ENCODE measurements at places on chromosomes 5 and 9. TPM values are rescaled to one million over a fixed set of nuclear protein-coding genes. Genes with fewer than 3 reads are reported as not detected.

- no peak overlapping the region for H3K4me3 ChIP-seq
- no peak for DNase-seq
- H3K27me3 ChIP-seq = no peaks in the 10 kb centered on the region
- H3K36me3 ChIP-seq = no peaks in the 10 kb centered on the region
- no peaks in the 10 kb centered on the region for H3K4me1 ChIP-seq
- H3K27ac ChIP-seq = no peak overlapping the region
These were observed 742 bp upstream of the LECT2 start for GRCh38 chr5:135955525-135955924.

DNA sequence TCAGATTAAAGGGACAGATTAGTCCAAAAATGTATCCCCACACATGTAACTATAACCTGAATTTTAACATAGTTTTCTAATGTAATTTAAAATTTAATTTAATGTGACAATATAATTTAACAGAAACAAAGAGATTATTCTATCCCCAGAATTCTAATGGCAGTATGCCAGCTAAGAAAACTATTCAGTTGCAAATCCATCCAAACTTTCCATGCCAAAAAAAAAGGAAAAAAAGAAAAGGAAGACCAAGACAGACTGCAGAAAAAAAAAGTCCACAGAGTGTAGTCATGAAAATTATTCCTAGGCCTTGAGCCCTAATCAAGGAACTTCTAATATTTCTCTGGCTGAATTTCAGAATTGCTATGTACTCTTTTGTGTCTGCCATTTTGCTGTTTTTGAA is 217.6 kb downstream of the CDH18 start:
- no peaks in the 10 kb centered on the region for H3K36me3 ChIP-seq
- H3K4me1 ChIP-seq = no peaks in the 10 kb centered on the region
- H3K4me3 ChIP-seq = no peak overlapping the region
- H3K27ac ChIP-seq = no peak overlapping the region
- H3K27me3 ChIP-seq = no peaks in the 10 kb centered on the region

GRCh38 chr5:129377504-129377903 is 82.6 kb upstream of the ADAMTS19 start:
- H3K4me3 ChIP-seq = no peak overlapping the region
- no peak overlapping the region for H3K27ac ChIP-seq
- DNase-seq = no peak

- H3K27ac ChIP-seq = no peak overlapping the region
- DNase-seq = no peak
- no peaks in the 10 kb centered on the region for H3K27me3 ChIP-seq
- no peaks in the 10 kb centered on the region for H3K36me3 ChIP-seq
These were observed 282.0 kb downstream of the DMRT2 start for GRCh38 chr9:1332156-1332555.

- peaks cover 8% of the 10 kb centered on the region for H3K27me3 ChIP-seq
- H3K4me3 ChIP-seq = peak overlapping the region; percentile 34
- no peak overlapping the region for H3K27ac ChIP-seq
- DNase-seq = peak; percentile 74
These were observed 143.1 kb upstream of the RANBP3L start for GRCh38 chr5:36444582-36445418.

DNA sequence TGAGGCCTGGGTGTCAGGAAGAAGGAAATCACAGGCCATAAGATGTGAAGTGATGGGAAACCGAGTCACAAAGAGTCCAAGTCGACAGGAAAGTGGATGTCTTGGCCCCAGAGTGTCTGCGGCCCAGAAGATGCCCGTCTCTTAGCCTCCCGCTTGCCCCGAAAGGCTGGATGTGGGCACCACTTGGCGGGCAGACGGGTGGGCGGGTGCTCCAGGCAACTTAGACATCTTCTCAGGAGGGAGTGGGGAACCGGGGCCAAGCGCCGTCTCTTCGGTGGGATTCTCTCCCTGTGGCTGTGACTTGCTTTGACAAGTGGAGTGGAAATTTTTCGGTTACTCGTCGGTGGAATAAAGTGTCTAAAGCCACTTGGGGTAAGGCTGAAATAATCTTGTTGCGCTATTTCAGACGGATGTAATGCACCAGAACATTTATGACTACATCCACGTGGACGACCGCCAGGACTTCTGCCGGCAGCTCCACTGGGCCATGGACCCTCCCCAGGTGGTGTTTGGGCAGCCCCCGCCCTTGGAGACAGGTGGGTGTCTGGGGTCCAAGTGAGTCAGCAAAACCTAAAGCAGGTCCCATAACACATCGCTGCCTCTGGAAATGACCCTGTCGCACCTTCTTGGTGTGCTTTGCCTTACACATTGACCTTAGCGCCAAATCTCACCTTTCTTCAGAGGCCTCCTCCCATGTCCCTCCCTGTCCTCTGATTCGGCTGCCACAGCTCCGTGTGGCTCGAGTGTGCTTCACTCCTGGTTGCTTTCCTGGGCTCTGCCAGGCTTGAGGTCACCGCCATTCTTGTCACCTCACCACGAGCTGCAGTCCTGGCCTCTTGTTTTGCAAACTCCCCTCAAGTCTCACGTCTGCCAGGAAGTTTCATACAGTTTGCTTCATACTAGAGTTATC is 20.4 kb upstream of the EXOC3 start:
- no peak for DNase-seq
- H3K27ac ChIP-seq = no peak overlapping the region
- H3K4me3 ChIP-seq = no peak overlapping the region
- peaks cover 4% of the 10 kb centered on the region for H3K36me3 ChIP-seq

DNA sequence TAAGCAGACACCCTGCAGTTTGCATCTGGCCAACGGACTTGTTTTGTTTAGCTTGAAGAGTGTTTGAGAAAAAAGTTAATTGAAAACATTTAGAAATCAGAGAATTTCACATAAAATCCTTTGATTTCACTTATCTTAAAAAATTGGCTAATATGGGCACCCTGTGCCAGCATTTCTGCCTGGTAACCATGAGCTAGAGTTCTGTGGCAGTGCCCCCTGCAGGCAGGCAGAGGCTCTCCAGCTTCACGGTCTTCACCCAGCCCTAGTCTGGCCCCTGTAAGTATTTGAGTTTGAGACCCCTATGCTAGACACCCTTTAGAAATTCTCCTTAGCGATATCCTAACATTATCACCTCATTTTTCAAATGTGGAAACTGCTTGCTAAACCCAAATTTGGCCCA is 18.8 kb upstream of the FANCC start:
- no peaks in the 10 kb centered on the region for H3K4me1 ChIP-seq
- no peaks in the 10 kb centered on the region for H3K27me3 ChIP-seq
- DNase-seq = peak; percentile 51
- no peak overlapping the region for H3K27ac ChIP-seq

DNA sequence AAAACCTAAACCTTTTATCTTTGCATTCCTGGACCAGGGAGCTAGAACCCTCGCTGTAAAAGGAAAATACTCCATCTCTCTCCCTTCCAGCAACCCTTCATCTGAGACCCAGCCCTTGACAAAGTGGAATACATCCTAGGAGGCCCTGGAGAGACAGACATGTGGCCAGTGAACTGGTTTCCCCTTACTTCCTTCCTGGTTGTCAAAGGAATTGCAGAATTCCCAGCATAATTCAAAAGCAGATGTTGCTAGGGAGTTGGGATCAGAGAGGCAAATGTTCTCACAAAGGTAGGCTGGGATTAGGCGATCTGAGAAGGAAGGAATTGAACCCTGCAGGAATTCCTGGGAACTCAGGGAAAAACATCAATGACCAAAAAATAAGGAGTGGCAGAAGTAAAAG is 80.9 kb downstream of the MARCHF3 start:
- no peak overlapping the region for H3K27ac ChIP-seq
- DNase-seq = no peak
- no peaks in the 10 kb centered on the region for H3K27me3 ChIP-seq
- H3K4me1 ChIP-seq = no peaks in the 10 kb centered on the region

- H3K27me3 ChIP-seq = no peaks in the 10 kb centered on the region
- H3K4me3 ChIP-seq = no peak overlapping the region
- peaks cover 26% of the 10 kb centered on the region for H3K4me1 ChIP-seq
- H3K36me3 ChIP-seq = no peaks in the 10 kb centered on the region
These were observed 71.3 kb downstream of the GLIS3 start for GRCh38 chr9:4228606-4229005.

DNA sequence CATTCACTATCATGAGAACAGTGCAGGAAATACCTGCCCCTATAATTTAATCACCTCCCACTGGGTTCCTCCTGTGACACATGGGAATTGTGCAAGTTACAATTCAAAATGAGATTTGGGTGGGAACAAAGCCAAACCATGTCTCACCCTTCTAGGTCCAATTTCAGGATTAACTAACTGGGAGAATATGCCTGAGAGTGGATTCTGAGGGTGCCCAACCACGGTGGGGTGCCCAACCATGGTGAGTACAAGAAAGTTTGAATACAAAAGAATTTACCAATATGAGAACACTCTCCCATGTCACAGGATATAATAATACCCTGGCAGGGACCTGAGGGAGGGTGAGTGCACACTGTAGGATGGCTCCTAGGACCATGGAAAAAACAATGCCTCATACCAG is 17.2 kb upstream of the GDA start:
- no peaks in the 10 kb centered on the region for H3K36me3 ChIP-seq
- no peaks in the 10 kb centered on the region for H3K4me1 ChIP-seq
- H3K27ac ChIP-seq = no peak overlapping the region
- peak; percentile 19 for DNase-seq
- no peaks in the 10 kb centered on the region for H3K27me3 ChIP-seq
- H3K4me3 ChIP-seq = no peak overlapping the region

DNA sequence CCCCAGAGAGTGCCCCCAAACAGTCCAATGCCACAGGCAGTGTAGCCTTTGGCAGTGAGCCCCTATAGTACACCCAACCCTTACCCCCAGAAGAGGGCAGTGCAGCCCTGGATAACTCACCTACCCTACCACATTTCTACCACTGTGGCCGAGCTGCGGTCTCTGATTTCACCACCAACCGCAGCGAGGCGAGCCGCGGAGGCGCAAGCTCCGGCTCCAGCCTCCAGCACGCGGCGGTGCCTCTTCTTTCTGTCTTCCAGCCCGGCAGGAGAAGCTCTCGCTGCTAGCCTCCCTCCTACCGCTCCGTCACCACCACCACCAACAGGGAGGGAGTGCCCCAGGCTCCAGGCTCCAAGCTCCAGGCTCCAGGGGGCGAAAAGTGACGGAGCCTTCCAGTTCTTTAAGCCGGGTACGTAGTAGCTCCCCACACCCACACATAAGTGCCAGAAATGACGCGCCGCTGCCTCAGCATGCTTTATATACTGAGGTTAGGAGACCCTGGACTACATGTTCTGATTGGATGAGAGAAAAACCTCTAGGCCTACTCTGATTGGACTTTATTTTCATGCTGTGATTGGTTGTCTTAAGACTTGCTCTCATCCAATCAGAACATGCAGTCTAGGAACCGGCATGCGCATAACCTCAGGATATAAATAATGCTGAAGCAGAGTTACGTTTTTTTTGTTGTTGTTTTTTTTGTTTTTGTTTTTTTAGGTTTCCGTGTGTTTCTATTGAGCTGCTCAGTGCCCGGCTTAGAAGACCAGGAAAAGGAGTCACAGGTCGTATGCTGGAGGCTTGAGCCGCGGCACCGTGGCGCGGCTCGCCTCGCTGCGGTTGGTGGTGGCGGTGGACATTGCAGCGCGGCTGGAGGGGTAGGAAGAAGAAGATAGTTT is at the start of gene PCAT7:
Gene PCAT7, plus strand, starts transcription at position 645 of the 893 bp plus-strand sequence.
- H3K4me3 ChIP-seq = no peak within 1 kb of the TSS
- no peaks in the 10 kb centered on the region for H3K4me1 ChIP-seq
- H3K27me3 ChIP-seq = no peaks in the 10 kb centered on the region
- H3K36me3 ChIP-seq = no peaks in the 10 kb centered on the region
- peak; percentile 46 for DNase-seq

DNA sequence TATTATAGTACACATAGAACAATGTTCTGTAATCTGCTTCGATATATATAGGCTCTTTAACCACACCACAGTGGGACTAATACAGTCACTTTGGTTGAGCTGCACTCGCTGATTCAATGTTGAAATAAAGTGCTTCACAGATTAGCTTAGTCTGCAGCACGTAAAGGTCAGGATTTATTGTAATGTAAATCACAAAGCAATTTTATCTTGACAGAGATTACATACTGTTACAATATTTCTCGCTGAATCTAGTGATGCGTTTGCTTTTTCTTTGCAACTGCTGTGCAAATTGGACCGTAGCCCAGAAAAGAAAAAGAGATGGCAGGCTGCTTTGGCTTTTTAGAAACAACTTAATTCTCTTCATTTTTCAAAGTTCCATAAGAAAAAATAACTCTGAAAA is 52.9 kb downstream of the CETN3 start:
- peak; percentile 15 for DNase-seq
- no peaks in the 10 kb centered on the region for H3K36me3 ChIP-seq
- no peaks in the 10 kb centered on the region for H3K4me1 ChIP-seq
- no peak overlapping the region for H3K27ac ChIP-seq

- no peak overlapping the region for H3K4me3 ChIP-seq
- H3K4me1 ChIP-seq = peaks cover 29% of the 10 kb centered on the region
- DNase-seq = peak; percentile 35
- H3K27ac ChIP-seq = no peak overlapping the region
- H3K36me3 ChIP-seq = no peaks in the 10 kb centered on the region
These were observed 452.4 kb upstream of the WWC1 start for GRCh38 chr5:167839065-167839464.

GRCh38 chr9:125829743-125830142 is 82.6 kb downstream of the PBX3 start:
- peak; percentile 55 for DNase-seq
- peak overlapping the region; percentile 1 for H3K27ac ChIP-seq
- H3K4me1 ChIP-seq = peaks cover 17% of the 10 kb centered on the region
- H3K4me3 ChIP-seq = peak overlapping the region; percentile 68
- no peaks in the 10 kb centered on the region for H3K36me3 ChIP-seq

The OR2V2 gene
- total RNA-seq = not detected

The RNF180 gene
- not detected for total RNA-seq

The HRH2 gene
- total RNA-seq = not detected

The PCDHB13 gene
- total RNA-seq = 3.3 TPM

The APC gene
- total RNA-seq = 47.2 TPM
